ENCODE measurements at places on chromosomes 1 and 21.

DNA sequence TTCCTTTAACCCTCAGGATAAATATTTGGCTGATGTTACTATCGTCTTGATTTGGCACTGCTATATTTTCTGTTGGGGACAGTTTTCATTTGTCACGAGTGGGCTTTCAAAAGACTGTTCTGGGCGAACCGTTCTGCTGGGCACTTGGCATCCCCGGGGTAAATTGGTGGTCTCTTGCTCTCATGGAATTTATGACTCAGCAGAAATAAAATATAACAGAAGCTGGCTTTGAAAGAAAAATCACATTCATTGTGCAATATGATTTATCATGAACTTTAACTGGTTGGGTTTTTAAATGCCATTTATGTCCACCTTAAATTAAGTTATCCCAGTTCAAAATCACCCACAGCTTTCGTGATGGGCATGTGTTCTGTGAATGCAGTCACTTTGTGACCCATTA, 147.3 kb downstream of the KAZN start:
- DNase-seq, result no peak

DNA sequence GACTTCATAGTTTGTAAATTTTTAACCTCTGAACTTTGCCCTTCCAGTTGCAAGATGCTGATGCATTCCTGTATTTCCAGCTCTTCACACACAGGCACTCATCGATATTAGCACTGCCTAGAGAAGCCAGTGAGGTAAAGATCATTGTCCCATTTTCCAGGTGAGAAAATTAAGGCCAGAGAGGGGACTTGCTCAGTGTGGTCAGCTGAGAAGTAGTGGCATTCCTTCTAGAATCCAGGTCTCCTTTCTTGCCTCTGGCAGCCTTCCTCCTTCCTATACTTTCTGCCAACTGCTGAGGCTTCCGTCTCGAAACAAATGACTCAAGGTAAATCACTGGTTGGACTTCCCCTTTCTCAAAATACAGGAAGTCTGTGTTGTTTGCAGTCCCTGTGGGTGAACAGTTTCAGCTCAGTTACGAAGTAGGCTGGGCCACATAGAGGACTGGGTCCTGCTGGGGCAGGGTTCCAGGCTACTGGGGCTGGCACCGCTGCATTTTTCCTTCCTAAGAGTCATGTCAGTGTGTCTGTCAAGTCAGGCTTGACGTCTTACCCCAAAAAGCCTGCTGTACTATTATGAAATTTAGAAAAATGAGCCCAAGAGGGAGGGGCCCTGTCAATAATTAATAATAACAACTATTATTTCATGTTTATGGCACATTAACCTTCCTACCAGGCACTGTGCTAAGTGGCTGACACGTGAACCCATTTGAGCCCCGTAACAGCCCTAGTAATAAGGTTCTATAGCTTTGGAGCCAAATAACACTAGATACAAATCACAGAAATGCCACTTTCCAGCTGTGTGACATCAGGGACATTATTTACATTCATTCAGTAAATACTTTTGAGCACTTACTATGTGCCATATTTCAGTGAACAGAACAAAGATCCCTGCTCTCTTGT, 16.6 kb upstream of the RNF19B start:
- peak; percentile 75 for DNase-seq

- peak; percentile 5 for DNase-seq
Observed at GRCh38 chr1:18681423-18681835, 50.8 kb downstream of the PAX7 start.

DNA sequence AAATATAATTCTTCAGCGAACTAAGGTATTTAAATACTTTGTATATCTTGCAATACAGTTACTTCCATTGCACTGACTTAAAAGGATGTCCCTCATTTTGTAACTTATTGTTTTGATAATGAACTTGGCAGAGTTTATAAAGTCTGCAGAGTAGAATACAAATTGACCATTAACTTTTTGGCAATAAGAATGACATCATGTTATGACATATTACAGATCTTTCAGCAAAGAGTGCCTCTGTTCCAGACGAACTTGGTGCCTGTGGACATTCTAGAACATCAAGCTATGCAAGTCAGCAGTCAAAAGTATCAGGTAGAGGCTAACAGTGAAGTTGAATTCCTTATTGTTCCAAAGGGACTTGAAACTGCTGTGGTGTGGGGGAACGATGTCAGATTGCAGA, 32.9 kb downstream of the HENMT1 start:
- DNase-seq, result no peak

DNA sequence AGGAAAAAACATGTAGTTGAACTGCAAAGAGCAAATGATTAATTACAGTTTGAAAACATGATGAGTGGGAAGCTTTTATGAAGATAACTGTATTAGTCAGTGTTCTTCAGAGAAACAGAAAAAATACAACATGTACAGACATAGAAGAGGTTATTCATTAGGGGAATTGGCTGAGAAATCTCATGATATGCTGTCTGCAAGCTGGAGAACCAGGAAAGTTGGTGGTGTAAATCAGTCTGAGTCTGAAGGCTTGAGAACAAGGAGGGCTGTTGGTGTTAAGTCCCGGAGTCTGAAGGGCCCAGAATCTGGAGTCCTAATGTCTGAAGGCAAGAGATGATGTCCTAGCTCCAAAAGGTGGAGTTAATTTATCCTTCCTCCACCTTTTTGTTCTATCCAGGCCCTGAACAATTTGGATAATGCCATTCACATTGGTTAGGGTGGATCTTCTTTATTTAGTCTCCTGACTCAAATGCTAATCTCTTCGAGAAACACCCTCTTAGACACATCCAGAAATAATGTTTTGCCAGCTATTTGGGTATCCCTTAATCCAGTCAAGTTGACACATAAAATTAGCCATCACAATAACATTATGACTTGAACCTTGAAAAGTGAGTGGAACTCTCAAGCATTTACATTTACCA, 672.9 kb upstream of the PTBP2 start:
- DNase-seq, result no peak
